SHP77 (cell line): ENCODE measurements at places on chromosomes 12 and 14.

DNA sequence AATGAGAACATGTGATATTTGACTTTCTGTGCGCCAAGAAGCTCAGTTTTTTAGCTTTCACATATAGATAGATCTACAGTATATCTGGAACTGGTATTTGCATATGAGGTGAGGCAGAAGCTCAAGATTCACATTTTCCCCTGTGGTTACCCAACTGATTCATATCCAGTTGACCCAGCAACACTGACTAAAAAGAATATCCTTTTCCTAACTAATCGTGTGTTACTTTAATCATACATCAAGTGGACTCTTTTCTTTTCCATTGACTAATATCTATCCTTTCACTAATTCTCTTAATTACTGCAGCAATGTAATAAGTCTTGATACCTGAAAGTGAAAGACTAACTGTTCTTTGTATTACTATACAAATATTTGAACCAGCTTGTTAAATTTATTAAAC lies 236.1 kb downstream of the AEBP2 start:
- no peak for DNase-seq

GRCh38 chr14:102591372-102591943 lies 991 bp upstream of the RCOR1 start:
- DNase-seq: no peak

DNA sequence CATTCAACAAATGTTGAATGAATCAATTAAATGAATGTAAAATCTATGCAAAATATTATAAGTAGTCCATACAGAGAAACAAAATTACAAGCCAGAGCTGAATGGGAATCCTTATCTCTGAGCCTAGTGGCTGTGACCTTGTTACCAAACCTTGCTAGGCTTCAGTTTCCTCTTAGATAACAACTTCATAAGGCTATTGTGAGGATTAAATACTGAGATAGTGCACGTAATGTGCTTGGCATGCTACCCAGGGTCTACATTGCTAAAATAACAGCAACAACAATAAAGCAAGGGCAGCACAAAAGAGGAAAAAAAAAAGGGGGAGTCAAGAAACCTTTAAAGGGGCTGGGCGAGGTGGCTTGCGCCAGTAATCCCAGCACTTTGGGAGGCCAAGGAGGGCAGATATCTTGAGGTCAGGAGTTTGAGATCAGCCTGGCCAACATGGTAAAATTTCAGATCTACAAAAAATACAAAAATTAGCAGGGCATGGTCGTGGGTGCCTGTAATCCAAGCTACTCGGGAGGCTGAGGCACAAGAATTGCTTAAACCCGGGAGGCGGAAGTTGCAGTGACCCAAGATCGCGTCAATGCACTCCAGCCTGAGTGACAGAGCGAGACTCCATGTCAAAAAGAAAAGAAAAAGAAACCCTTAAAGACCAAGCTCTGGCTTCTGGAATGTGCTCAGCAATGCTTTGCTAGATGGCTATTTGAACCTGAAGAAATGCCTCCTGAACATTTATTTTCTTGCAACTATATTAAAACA lies 14.1 kb downstream of the STAB2 start:
- no peak for DNase-seq

DNA sequence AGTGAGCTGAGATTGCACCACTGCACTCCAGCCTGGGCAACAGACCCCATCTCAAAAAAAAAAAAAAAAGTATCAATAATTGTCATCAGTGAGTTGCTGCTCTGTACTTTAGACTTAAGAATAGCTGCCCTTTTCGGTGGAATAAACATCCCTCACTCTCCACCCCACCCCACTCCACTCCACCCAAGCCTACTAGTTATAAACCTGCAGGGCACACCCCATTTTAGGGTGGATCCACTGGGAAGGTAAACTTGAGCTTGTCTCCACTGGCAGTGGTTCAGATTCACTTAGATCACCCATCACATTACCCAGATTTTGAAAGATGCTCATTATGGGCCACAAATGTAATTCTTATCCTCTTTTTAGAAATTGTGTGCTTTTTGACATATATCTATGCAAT lies 106.4 kb downstream of the GPR135 start:
- no peak for DNase-seq

- DNase-seq: no peak
Observed at GRCh38 chr14:94598816-94599655, 13.2 kb upstream of the SERPINA3 start.

- no peak for DNase-seq
Observed at GRCh38 chr12:22044391-22044790, 1.6 kb upstream of the CMAS start.

- DNase-seq: no peak
Observed at GRCh38 chr14:101465795-101466448, 95.4 kb upstream of the DIO3 start.

- DNase-seq: peak; percentile 61
Observed at GRCh38 chr14:28142400-28143015, 624.1 kb upstream of the FOXG1 start.

GRCh38 chr14:73250781-73251500 lies 13.6 kb downstream of the PAPLN start:
- DNase-seq: no peak

DNA sequence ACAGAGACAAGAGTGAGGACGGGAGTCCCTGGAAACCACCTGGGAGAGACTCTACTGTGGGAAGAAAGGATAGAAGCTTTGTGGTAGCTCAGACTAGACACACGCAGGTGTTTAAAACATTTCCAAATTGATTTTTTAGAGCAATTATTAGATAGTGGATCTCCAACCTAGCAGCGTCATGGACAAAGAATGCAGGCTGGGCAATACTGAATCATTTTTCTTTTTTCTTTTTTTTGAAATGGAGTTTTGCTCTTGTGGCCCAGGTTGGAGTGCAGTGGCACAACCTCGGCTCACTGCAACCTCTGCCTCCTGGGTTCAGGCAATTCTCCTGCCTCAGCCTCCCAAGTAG lies 13.1 kb downstream of the GPR132 start:
- no peak for DNase-seq

DNA sequence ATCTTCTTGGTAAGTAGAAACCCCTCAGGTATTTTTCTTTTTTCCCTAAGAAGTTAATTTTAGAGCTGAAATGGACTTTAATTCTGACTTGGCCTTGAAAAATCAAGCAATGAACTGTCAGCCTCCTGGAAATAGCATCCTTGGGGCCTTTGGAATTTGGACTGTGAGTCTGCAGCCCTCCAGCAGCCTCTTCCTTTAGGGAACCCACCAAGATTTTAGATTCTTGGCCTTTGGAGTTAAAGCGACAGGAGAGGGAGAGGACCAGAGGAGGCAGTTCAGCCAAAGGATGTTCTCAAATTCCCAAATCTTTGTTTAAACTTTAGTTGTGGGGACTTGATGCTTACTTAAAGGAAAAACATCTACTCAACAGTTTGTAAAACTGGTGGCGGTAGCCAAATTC lies 288.6 kb downstream of the AACS start:
- DNase-seq: no peak

- DNase-seq: no peak
Observed at GRCh38 chr12:85509857-85510256, 229.8 kb downstream of the ALX1 start.

GRCh38 chr14:68174446-68174845 lies 354.9 kb downstream of the RAD51B start:
- no peak for DNase-seq

GRCh38 chr14:54877015-54877702 lies 25.5 kb downstream of the GCH1 start:
- DNase-seq: no peak

- no peak for DNase-seq
Observed at GRCh38 chr12:96212456-96213375, 18.5 kb downstream of the ELK3 start.

DNA sequence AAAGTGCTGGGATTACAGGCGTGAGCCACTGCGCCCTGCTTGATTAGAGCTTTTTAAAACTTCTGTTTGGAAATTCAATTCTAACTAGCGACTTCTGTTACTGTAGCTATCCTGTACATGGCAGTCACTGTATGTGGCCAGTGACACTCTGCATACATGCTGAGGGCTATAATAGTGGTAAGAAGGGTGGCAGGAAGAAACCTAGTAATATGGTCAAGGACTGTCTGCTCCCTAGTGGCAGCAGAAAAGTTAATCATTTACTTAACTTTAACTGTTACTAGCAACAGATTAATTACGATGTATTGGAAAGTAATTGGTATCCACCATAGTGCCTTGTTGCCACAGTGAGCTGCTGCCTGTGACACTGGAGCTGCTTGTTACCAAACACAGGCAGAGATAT lies 149.0 kb downstream of the KITLG start:
- no peak for DNase-seq

GRCh38 chr12:44640427-44641190 lies 235.5 kb downstream of the NELL2 start:
- no peak for DNase-seq

DNA sequence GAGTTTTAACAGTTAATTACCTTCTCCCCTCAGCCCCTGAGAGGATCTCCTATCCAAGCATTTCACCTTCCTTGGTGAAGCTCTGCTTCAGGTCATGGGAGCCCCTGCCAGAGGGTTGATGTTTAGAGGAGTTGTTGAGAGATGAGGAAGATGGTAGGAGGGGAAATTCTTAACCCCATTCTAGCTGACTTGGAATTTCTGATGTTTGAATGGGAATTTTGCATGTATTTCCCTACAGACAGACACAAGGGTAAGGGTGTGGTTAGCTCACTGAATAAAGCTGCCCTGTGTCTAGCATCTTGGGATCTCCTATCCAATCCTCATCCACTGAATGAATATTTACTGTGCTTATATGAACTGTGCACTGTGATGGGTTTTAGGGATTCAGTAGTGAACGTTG lies 7.1 kb upstream of the BHLHE41 start:
- DNase-seq: no peak

DNA sequence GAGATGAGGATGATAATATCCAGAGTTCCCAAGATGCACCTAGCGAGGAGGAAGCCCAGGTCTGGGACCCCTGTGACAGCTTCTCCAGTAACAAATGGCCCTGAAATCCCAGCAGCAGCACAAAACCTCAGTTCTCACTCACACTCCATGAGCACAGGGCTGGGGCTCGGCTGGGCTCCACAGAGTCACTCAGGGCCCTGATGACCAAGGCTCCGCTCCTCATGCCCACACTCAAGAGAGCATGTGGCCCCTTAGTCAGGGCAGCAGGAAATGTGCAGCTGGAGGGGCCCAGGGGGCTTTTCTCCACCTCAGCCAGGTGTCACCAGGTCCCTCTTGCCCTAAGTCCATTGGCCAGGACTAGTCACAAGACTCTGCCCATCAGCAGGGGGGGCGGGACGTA lies 242.7 kb upstream of the SFSWAP start:
- DNase-seq: no peak

- DNase-seq: no peak
Observed at GRCh38 chr12:5063149-5063548, 19.5 kb downstream of the KCNA5 start.

- DNase-seq: no peak
Observed at GRCh38 chr14:31388687-31389413, 31.5 kb downstream of the HEATR5A start.

DNA sequence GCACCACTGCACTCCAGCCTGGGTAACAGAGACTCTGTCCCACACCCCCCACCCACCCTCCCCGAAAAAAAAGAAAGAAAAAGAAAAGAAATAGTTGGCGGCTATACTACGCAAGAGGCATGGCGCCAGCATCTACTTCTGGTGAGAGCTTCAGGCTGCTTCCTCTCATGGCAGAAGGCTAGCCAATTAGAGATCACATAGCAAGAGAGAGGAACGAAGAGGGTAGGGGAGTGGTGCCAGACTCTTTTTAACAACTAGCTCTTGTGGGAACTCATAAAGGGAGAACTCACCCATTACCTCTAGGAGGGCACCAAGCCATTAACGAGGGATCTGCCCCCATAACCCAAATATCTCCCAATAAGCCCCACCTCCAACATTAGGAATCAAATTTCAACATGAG lies 6.2 kb downstream of the DENND5B start:
- DNase-seq: no peak

DNA sequence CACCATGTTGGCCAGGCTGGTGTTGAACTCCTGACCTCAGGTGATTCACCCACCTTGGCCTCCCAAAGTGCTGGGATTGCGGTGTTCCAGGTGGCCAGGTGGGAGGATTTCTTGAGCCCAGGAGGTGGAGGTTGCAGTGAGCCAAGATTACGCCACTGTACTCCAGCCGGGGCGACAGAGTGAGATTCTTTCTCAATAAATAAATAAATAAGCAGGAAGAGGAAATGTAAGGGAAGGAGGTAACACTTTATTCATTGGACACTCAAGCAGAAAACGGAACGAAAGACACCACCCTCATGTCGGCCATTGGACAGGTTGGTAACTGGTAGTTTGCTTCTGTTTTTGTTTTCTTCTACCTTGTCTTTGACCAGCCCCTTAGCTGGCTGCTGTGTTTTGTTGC lies 13.0 kb upstream of the NFATC4 start:
- no peak for DNase-seq

DNA sequence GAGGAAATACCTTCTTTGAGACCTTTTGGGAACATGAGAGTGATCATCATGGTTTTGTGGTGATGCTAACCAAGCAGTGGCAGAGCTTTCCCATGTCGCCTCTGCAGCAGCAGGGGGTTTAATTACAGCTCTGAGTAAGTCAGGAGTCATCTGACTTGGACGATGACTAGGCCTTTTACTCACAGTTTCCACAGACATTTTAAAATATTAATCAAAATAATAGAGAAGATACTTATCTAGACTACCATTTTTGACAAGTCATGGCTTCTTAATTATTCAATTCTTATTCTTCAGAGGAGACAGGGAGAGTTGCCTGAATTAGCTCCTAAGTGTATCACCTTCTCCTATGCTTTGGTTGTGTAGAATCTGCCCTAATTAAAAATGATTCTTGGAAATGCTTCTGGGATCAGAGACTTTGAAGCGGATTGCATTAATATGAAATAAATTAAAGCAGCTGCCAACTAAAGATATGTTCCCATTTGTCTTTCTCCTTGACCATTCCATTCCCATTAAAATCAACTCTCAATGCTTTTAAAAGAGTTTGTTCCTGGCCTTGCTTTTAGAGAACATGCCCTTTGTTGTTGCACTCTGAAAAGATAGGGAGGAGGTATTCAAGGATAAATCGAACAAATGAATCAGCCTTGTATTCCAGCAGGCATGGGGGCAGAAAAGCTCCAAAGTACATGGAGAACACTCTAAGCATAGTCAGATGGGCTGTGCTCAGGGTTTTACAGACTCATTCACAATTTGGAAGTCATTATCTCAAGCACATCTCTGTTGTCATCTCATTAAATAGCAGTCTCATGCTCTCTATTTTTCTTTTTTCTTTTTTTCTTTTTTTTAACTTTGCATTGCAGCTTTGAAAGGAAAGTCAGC lies 7.7 kb upstream of the IFNG-AS1 start:
- no peak for DNase-seq
